GM12892 (cell line): ENCODE measurements at places on chromosomes 16 and 17.

- DNase-seq = no peak
Measured at GRCh38 chr17:3026125-3026855, 37.1 kb downstream of the OR1D5 start.

DNA sequence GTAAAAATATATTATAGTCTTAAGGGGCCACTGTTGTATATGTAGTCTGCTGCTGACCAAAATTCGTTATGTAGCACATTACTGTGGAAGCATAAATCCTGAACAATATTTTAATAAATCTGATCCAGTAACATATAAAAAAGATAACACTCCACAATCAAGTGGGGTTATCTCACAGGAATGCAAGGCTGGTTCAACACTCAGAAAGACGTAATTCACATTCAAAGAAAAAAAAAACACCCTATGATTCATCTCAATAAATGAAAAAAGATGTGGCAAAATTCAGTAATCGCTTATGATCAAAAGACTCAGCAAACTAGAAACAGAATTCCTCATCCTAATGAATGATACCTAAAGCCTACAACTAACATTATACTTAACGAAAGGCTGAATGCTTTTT is 47.8 kb downstream of the CREBBP start:
- DNase-seq = no peak

- no peak for DNase-seq
Measured at GRCh38 chr16:74903120-74903519, 81.8 kb downstream of the WDR59 start.

- DNase-seq = no peak
Measured at GRCh38 chr16:11024333-11025053, 80.1 kb downstream of the CLEC16A start.

DNA sequence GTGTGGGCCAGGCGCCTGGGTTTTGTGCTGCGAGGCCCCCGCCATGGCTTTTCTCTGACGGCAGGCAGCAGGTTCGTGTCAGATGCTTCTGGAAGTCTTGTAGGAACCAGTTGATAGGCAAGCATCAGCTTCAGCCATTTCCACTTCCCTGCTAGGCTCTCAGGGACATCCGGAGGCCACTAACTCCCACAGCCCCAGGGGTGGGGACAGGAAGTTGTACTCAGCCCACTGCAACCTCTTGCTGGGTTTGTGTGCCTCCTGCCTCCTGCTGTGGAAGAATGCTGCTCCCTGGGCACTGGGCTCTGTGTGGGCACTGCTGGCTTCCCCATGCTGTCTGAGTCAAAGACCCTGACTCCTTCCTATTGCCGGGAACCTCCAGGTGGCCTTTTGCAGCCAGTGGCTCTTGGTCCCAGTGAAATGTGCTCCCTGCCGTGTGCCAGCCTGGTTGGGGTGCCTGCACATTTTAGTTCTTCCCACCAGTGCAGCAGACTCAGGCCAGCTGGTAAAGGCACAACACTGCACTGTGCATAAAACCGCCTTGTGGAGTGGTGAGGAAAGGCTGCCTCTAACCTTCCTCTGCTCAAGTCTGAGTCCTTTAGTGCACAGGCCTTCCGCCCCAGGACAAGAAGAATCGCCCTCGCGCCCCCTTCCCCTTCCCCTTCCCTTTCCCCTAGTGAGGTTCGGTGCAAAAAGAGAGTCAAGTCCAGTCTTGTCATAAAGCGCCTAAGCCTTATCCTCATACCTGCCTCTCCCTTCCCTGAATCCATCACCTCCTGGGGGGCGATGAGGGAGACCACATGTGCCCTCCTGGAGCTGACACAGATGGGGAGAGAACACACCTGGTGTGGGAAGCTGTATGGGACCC is 16.6 kb downstream of the LDHD start:
- DNase-seq = no peak

GRCh38 chr17:17729620-17730249 is 48.5 kb downstream of the RAI1 start:
- peak; percentile 68 for DNase-seq

GRCh38 chr17:72514891-72515290 is 394.1 kb downstream of the SOX9 start:
- DNase-seq = no peak

DNA sequence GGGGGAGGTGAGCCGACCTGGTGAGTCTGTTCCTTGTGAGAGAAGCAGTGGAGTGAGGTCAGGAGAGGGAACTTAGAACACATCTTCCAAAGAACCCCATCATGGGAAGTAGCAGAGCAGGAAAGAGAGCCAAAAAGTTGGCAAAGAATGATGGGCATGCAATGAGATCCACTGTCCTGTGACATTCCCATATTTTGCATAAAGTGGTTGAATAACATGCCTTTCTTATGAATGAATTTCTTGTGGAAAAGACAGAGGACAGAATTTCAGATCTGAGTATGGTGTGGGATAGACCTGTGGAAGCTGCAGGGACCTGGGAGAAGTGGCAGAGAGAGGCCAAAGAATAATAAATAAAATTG is 41.3 kb downstream of the TMEM100 start:
- no peak for DNase-seq

GRCh38 chr17:45318561-45319230 is 1.9 kb upstream of the MAP3K14 start:
- DNase-seq = no peak

GRCh38 chr16:281660-282255 is 1.2 kb upstream of the PDIA2 start:
- DNase-seq = no peak

GRCh38 chr17:7021993-7022778 is 664 bp upstream of the BCL6B start:
- peak; percentile 97 for DNase-seq

GRCh38 chr17:34368196-34368945 is 5.3 kb upstream of the CCL1 start:
- DNase-seq = no peak

- no peak for DNase-seq
Measured at GRCh38 chr17:7647018-7647417, 3.7 kb upstream of the ATP1B2 start.

DNA sequence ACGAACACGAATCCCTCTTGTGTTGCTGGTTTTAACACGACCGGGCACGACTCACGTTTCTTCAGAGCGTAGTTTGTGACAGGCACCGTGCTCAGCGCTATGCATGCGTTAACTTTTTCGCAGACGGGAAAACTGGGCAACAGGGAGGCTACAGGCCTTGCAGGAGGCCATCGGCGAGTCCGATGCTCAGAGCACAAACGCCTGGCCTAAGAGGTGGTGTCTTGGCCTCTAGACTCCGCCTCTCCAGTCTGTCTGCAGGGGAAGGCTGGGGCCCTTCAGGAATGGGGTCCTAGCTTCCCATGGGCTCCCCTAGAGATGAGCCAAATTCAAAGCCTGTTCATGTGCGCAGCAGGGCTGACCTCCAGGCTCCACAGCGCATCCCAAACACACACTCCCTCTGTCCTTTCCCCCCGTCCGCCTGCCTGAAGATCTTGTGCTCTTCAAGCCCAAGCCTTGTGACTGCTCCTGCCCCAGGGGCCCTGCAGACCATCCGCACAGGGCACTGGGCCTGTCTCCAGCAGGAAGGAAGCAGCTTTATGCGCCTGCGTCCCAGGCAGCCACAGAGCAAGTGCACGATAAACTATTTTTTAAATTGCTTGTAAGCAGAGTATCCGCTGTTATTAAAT is 3.1 kb downstream of the CLCN7 start:
- no peak for DNase-seq

DNA sequence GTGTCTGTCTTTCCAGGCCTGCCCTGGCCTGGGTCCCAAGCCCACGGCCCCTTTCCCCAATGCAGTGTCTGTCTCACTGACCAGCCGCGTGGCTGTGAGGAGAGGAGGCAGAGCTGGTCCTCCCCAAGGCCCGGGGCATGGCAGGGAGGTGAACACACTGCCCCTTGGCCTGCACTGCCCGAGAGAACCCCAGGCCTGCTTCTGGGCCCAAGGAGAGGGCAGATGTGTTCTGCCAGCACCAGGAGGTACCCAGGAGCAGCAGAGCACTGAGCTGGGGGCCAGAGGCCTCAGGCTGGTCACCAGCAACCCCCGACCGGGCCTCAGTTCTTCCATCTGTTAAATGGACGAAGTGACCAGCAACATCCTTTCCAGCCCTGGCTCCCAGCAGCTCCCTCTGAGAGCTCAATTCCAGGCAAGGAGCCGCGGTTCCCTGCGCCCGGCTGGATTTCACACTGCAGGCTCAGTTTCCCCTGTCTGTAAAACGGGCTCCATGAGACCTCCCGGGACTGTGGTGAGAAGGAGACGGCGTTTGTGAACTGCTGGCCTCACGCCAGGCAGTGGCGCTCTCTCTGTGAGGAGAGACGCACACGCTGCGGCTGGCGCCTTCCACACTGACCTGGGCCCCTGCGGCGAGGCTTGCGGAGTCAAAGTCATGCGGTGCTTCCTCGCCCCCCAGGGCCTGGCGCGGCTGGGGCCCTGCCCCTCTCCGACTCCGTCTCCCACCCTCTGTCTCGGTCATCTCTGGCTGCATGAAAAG is 8.1 kb upstream of the ZFPM1 start:
- no peak for DNase-seq

GRCh38 chr16:67847064-67847861 is at the start of gene CENPT:
Gene CENPT, minus strand, starts transcription at chr16:67847693. Its CDS starts 13,834 bp downstream, at chr16:67833859.
- no peak for DNase-seq

DNA sequence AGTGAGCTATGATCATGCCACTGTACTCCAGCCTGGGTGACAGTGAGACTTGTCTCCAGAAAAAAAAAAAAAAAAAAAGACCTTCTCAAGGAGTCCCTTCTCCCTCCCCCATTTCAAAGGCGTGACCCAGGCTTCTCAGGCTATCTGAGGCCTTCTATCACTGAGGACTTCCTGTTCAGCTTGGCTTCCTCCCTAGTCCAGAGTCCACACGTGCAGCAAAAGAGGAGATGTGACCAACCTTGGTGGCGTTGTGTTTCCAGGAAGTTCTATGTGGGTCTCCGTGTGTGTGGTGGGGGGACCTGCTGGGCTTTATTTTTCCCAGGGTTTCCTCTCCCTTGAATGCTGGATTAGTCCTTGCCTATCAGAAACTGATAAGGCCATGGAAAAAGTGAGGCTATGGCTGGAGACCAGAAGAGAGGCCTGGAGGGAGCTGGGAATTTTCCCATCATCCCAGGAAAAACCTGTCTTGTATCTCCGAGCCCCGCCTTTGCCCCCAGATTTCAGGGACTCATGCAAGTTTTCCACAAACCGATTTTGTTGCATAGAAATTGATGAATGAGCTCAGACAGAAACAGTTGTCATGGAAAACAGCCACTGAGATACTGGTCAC is 148.1 kb downstream of the SALL1 start:
- no peak for DNase-seq

- no peak for DNase-seq
Measured at GRCh38 chr16:4325253-4325758, 9.4 kb downstream of the GLIS2 start.

GRCh38 chr16:30096105-30096861 is at the start of gene YPEL3:
Gene YPEL3, minus strand, starts transcription at chr16:30096213. Its CDS starts 731 bp downstream, at chr16:30095482.
- DNase-seq = peak; percentile 98

DNA sequence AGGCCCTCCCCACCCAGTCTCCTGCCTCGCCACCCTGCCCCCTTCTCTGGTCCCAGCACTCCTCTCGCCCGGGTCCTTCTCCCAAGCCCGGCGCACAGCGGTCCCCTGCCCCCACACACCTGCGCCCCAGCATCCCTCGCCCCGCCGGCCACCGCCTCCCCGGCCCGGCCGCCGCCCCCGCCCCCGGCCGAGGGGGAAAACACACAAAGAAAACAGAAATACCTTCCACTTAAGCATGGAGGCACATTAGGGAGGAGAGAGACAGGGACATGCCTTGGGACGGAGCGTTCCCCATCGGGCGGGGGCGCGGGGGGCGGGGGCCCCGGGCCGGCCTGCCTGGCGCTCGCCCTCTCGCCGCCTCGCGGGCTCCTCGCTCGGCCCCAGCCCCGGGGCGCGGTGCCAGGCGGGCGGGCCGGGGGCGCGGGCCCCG is 326 bp downstream of the SRCIN1 start:
- DNase-seq = peak; percentile 60

- DNase-seq = no peak
Measured at GRCh38 chr17:80839970-80840369, 151.7 kb upstream of the CHMP6 start.

GRCh38 chr17:60554377-60554788 is 28.3 kb upstream of the APPBP2 start:
- no peak for DNase-seq

DNA sequence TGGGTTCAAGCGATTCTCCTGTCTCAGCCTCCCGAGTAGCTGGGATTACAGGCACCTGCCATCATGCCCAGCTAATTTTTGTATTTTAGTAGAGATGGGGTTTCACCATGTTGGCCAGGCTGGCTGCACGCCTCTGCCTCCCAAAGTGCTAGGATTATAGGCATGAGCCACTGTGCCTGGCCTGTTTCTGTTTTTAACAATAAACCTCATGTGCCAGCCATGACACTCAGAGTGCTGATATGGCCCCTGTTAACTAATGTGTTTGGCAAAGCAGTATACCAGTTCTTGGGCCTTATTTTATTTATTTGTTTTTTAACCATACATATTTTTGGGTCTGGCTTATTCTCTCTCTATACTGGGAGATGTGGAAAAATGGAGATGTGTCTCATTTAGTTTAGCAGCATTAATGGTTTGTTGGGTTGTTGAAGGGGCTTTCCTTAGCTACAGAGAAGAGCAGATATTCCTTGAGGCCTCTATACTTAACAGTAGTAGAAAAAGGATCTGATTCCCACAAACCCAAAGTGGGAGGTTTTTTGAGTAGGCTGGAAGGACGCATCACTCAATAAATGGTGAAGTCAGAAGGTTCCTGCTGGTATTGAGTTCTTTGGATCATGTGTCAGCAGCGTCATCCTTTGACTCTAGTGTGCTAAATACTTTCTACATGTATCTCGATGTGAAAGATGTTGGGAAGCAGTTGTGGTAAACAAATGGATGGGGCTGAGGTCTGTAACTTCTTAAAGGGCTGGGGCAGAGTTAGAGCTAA is 16.2 kb upstream of the CDK5R1 start:
- DNase-seq = no peak

DNA sequence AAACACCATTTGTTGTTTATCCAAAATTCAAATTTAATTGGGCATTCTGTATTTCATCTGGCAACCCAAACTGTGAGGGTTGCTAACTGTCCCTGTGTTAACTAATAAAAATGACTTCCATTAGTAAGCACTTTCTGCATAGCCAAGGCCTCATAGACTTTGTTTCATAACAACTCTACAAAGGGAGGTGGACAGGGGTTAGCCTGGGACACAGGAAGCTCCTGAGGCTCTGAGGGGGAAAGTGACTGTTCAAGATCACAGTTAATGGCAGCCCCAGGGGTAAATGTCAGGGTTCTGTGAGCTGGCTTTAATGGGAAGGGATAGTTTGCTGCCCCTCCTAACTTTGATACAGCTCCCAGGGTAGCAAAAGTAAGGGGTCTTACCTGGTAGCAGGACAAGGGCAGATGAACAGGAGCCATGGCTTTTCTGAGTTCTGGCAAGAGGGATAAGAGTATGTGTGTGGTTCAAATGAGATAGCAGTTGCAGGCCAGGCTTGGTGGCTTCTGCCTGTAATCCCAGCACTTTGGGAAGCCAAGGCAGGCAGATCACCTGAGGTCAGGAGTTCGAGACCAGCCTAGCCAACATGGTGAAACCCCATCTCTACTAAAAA is 2.2 kb downstream of the HEATR9 start:
- no peak for DNase-seq
